ENCODE measurements at places on chromosomes 6 and 20.

DNA sequence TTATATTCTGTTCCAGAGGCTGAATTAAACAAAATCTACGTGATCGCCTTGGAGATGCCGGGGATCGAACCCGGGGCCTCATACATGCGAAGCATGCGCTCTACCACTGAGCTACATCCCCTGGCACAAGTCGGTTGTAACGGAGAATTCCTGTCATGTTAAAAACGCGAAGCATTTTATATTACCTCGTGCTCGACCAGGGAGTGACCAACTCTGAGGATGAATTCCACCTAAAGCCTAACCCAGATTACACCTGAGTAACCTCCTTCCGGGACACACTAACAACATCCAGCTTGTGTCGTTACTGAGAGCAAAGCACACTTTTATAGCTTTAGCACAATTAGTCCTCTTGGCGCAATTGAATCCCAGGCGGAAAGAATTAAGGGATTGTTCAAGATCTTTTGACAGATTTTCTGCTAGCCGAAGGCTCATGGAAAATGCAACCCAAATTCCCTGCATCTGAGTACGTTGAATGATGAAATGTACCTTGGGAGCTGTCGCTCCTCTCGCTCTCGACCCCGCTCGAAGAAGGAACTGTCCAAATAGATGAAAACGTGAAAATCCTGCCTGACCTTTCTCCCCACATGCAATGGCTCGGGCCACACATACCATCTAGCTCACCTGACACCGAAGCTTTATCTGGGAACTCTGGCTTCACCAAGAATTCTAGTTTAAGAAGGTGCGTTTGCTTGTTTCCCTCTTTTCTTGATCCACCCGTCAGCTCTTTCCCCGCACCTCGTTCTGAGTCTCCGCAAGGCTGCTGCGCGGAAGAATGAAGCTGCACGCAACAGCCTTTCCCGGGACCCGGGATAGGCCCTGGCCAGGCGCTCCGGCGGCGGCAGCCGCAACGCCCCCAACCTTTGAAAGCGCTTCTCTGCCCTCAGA is 148.3 kb downstream of the GPX5 start:
- peak; percentile 93 for ATAC-seq

- no peak for ATAC-seq
These were observed 148.3 kb upstream of the TBX18 start for GRCh38 chr6:84912472-84913322.

GRCh38 chr20:10639737-10640556 is 33.9 kb downstream of the JAG1 start:
- no peak for ATAC-seq

- ATAC-seq: no peak
These were observed 102.1 kb downstream of the DLGAP4 start for GRCh38 chr20:36408219-36408618.

DNA sequence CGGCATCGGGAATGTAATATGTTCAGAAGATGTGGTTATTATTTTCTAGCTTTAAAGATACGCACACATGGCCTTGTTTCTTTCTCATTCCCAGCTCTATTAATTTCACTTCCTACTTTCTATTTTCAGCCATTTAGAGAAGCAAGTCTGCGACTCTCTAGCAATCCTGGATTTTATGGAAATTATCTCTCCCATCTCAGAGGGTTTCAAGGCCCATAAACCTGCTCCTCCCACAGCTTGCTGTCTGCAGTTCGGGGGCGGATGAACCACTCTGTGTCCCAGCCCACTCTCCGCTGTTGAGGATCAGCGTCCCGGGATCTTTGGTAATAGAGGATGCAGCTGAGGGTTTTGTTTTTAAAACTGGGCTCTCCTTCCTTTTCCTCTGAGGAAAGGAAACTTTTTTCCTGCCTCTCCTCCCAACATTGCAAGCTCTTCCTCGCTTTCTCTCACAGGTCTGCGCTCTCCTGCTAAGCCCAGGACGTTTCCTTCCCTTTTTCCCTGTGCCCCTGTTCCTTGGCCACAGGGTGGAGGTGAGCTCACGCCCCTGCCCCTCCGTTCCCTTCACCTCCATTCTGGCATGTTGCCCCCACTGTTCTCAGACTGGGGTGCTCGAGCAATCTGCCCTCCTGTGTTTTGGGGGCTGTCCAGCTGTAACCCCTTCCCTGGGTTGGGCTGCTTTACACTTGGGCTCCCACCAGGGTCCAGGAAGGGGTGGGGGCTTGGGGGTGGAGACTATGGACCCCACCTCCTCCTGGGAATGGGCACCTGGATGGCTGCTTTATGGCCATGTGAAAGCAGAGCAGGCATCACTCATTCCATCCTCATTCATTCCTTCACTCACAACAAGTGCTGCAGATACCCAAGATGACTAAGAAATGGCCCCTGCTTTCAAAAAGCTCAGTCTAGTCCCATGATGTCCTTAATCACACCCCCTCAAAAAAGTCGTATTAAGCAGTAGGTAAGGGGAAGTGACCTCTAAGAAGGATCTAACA is 54.9 kb downstream of the ZBTB9 start:
- no peak for ATAC-seq
